ENCODE measurements at places on chromosomes 3 and 15. TPM values are rescaled to one million over a fixed set of nuclear protein-coding genes. Genes with fewer than 3 reads are reported as not detected.

The CYP1A2 gene
- not detected for total RNA-seq

The LTF gene
- total RNA-seq: not detected

The TMEM39A gene
- 34.3 TPM for total RNA-seq

The SENP7 gene
- total RNA-seq: 18.4 TPM

DNA sequence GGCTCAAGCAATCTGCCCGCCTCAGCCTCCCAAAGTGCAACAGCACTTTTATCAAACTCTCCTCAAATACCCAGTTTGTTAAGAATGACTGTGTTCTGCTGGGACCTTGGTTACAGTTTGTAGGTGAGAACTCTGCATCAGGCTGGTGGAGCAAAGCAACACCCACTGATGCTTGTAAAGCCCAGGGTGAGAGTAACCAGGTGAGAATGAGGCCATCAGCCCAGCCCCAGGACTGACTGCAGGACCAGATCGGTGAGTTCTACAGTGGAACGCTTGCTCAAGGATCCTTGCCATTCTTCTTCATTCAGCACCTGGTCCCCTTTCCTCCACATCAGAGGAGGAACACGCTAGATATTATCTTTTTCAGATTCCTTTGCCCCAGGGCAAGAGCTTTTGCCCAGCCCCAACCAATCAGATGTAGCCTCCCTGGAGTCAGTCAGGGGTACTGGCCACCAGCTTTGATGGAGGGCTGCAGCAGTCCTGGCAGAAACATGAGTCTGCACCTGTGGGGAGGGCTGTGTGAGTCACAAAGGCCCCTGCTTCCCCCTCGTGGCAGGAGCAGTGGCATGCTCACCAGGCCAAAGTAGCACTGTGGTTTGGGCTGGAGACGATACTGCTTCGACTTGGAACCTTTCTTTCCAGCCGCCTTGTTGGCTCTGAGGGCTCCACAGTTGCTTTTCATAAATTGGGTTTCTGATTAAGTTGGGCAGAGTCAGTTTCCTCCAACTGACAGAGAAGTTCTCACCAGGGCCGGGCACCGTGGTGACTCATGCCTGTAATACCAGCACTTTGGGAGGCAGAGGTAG, 3.5 kb upstream of the SHISA5 start:
- no peak overlapping the region for H3K4me3 ChIP-seq
- peak; percentile 84 for DNase-seq
- H3K4me1 ChIP-seq: peaks cover 42% of the 10 kb centered on the region
- H3K36me3 ChIP-seq: no peaks in the 10 kb centered on the region
- no peaks in the 10 kb centered on the region for H3K27me3 ChIP-seq
- peak overlapping the region; percentile 74 for H3K27ac ChIP-seq

- peak overlapping the region; percentile 88 for H3K27ac ChIP-seq
- peaks cover 95% of the 10 kb centered on the region for H3K4me1 ChIP-seq
- peaks cover 44% of the 10 kb centered on the region for H3K36me3 ChIP-seq
These were observed 40.1 kb downstream of the OXNAD1 start for GRCh38 chr3:16305111-16305541.

DNA sequence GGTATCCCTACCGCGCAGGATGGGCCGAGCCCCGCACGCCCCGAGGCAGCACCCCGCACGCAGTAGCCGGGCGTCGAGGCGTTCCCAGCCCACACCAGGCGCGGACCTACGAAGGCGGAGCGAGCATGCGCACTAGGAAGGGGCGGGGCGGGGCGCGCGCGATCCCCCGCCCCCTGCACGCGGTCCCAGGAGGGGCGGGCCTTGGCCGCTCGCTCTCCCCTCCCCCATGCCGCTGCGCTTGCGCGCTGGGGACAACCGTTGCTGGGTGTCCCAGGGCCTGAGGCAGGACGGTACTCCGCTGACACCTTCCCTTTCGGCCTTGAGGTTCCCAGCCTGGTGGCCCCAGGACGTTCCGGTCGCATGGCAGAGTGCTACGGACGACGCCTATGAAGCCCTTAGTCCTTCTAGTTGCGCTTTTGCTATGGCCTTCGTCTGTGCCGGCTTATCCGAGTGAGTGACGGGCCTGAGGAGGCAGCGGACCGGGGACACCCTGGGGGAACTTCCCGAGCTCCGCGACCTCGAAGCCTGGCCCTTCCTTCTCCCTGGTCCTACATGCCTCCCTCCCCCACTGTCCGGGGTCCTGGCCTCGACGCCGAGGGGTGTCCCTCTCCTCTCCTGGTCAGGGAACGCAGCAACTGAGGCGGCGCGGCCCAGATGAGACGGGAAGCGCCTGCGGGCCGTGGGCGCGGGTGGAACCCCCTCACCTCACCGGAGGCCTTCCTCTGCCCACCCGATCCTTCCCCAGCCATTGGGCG, at the start of gene SPESP1:
Gene SPESP1 (plus strand): TSS at position 258 of the 755 bp plus-strand sequence. CDS start 129 bp downstream, at position 387.
- DNase-seq: peak; percentile 60
- peak within 1 kb of the TSS; percentile 32 for H3K4me3 ChIP-seq
- H3K4me1 ChIP-seq: no peaks in the 10 kb centered on the region
- H3K36me3 ChIP-seq: no peaks in the 10 kb centered on the region
- H3K27me3 ChIP-seq: peaks cover 9% of the 10 kb centered on the region

GRCh38 chr15:93238641-93239040, 149.6 kb upstream of the RGMA start:
- no peak for DNase-seq
- H3K4me3 ChIP-seq: no peak overlapping the region
- no peaks in the 10 kb centered on the region for H3K36me3 ChIP-seq
- H3K27ac ChIP-seq: no peak overlapping the region

DNA sequence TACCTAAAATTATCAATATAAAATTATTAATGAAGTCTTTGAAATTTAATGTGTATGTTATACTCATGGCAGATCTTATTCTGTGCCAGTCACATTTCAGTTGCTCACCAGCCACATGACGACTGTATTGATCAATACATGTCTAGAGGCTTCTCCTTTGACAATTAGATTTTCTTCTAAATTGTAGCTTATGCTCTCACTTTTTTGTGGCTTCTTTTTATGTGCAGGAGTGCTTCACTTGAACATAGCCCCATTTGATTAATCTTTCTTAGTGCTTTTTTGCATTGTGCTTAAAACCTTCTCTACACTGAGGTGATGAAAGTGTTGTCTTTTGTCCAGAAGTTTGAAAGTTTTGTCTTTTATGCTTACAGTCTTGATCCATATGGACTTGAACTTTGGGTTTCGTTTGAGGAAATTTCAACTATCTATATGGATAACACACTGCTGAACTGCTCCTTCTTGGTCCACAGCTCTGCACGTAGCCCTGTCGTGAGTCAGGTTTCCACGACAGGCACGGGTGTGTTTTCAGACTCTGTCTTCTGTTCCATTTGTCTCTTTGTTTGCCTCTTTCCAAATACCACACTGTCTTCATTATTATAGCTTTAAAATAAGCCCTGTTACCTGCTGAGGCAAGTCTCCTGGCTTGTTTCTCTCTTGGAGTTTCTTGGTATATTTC, 393.9 kb upstream of the CFAP20DC start:
- peak overlapping the region; percentile 38 for H3K4me3 ChIP-seq
- peaks cover 44% of the 10 kb centered on the region for H3K4me1 ChIP-seq
- H3K27me3 ChIP-seq: peaks cover 1% of the 10 kb centered on the region

DNA sequence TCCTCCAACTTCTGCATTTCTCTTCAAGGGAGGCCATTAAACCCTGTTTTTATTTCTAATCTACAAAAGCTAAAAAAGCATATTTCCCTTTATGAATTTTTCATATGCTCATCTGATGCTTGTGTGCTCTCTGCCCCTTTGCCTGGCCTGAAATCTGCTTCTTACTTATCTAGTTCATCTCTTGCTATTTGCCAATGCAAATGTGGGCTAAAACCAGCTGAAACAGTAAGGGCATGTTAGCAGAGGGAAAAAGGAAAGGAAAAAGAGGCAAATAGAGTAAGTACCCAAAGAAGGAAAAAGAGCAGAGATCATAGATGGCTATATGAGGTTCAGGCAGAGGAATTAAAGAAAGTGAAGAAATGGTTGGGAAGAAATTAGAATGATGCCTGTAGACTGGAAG, 185.2 kb downstream of the CNTN4 start:
- no peak for DNase-seq
- no peaks in the 10 kb centered on the region for H3K4me1 ChIP-seq
- no peaks in the 10 kb centered on the region for H3K36me3 ChIP-seq
- no peak overlapping the region for H3K27ac ChIP-seq

DNA sequence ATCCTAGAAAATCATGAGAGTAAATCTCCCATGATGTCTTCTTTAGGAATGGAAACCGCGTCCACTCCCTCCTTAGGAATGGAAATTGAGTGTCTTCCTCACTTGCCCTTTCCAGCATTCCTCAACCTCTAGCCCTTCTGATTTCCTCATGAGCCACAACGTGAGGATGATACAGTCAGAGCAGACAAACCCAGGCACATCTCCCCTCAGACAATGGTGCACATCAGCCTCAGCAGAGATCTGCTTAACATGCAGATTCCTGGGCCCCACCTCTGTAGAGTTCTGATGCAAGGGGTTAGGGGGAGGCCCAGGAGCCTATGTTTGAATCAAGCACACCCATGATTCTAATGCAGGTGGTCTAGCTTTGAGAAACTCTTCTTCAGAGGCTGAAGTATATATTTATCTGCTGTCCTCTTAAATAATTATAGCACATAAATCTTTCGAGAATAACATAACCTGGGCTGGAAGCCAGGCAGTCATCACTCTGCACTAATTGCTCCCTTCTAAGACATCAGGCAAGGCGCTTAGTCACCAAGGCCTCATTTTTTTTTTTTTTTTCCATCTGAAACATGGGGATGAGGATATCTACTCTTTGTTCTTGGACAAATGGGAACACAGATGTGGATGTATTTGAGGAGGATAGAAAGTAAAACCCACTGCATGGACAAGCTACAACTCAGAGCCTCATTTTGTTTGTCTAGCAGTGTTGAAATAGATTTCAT, 81.7 kb downstream of the PRICKLE2 start:
- H3K27ac ChIP-seq: no peak overlapping the region
- H3K27me3 ChIP-seq: no peaks in the 10 kb centered on the region
- no peak for DNase-seq
- H3K36me3 ChIP-seq: no peaks in the 10 kb centered on the region
- no peak overlapping the region for H3K4me3 ChIP-seq

- H3K36me3 ChIP-seq: peaks cover 4% of the 10 kb centered on the region
- no peak overlapping the region for H3K27ac ChIP-seq
- H3K4me3 ChIP-seq: no peak overlapping the region
These were observed 46.1 kb upstream of the TNFSF10 start for GRCh38 chr3:172569128-172570008.

GRCh38 chr3:139357899-139358298, 14.1 kb downstream of the MRPS22 start:
- H3K4me3 ChIP-seq: no peak overlapping the region
- peak; percentile 24 for DNase-seq
- peak overlapping the region; percentile 35 for H3K27ac ChIP-seq
- no peaks in the 10 kb centered on the region for H3K27me3 ChIP-seq
- peaks cover 71% of the 10 kb centered on the region for H3K36me3 ChIP-seq
- peaks cover 35% of the 10 kb centered on the region for H3K4me1 ChIP-seq

- no peak overlapping the region for H3K27ac ChIP-seq
- peaks cover 14% of the 10 kb centered on the region for H3K4me1 ChIP-seq
- no peak for DNase-seq
- H3K27me3 ChIP-seq: peaks cover 51% of the 10 kb centered on the region
- H3K4me3 ChIP-seq: no peak overlapping the region
These were observed 1.9 kb upstream of the THBS1 start for GRCh38 chr15:39578851-39579486.

- DNase-seq: no peak
- H3K4me1 ChIP-seq: no peaks in the 10 kb centered on the region
- H3K36me3 ChIP-seq: peaks cover 85% of the 10 kb centered on the region
- H3K27ac ChIP-seq: no peak overlapping the region
These were observed 46.6 kb downstream of the CEP70 start for GRCh38 chr3:138547342-138547975.

- H3K27me3 ChIP-seq: no peaks in the 10 kb centered on the region
- peak overlapping the region; percentile 90 for H3K4me3 ChIP-seq
- H3K27ac ChIP-seq: peak overlapping the region; percentile 91
- H3K4me1 ChIP-seq: peaks cover 77% of the 10 kb centered on the region
These were observed 2.2 kb downstream of the USP3 start for GRCh38 chr15:63506537-63507035.

- H3K4me1 ChIP-seq: peaks cover 3% of the 10 kb centered on the region
- no peak overlapping the region for H3K27ac ChIP-seq
- no peaks in the 10 kb centered on the region for H3K36me3 ChIP-seq
- no peaks in the 10 kb centered on the region for H3K27me3 ChIP-seq
These were observed 141.0 kb upstream of the BNIP2 start for GRCh38 chr15:59830098-59830497.

DNA sequence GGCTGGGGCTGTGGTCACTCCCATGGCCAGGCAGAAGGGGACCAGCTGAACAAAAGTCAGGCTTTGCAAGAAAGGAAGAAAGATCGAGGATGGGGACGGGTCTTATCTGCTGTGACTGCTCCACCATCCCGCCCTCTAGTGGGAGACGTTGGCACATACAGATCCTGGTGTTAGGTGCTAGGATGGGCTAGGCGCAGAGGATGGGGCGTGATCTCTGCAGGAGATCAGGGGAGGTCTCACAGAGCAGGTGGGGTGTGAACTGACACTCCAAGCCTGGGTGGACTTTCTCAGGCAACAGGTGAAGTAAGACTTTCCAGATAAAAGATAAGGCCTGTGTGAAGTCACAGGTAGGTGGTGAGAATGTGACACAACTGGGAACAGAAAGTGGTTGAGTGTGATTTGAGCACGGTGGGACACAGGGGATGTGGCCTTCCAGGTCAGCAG, 141.9 kb upstream of the SMAD3 start:
- H3K36me3 ChIP-seq: peaks cover 1% of the 10 kb centered on the region
- peaks cover 6% of the 10 kb centered on the region for H3K4me1 ChIP-seq

GRCh38 chr3:61236556-61236955, 14.7 kb downstream of the FHIT start:
- no peaks in the 10 kb centered on the region for H3K36me3 ChIP-seq
- no peak overlapping the region for H3K27ac ChIP-seq
- no peaks in the 10 kb centered on the region for H3K27me3 ChIP-seq
- no peak overlapping the region for H3K4me3 ChIP-seq

- DNase-seq: no peak
- H3K36me3 ChIP-seq: no peaks in the 10 kb centered on the region
- no peak overlapping the region for H3K27ac ChIP-seq
- H3K27me3 ChIP-seq: peaks cover 2% of the 10 kb centered on the region
- H3K4me1 ChIP-seq: no peaks in the 10 kb centered on the region
- H3K4me3 ChIP-seq: no peak overlapping the region
These were observed 30.5 kb downstream of the GPR176 start for GRCh38 chr15:39889601-39890000.

DNA sequence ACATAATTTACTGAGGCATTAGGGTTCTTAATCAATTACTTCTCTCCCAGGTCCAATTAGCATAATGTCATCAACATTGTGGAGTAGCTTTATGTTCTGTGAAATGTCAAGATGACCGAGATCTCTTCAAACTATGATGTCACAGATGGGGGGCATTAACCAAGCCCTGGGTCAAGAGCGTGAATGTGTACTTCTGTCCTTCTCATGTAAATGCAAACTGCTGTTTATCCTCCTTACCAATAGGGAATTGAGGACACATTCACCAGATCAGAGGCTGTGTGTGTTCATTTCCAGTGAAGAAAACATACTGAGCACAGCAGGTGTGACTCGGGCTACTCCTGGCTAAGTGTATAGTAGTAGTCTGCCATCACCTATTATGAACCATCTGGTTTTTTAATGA, 177.9 kb downstream of the MINAR1 start:
- DNase-seq: no peak
- H3K27me3 ChIP-seq: peaks cover 3% of the 10 kb centered on the region
- no peak overlapping the region for H3K27ac ChIP-seq

- H3K27me3 ChIP-seq: no peaks in the 10 kb centered on the region
- no peak for DNase-seq
- H3K4me1 ChIP-seq: peaks cover 18% of the 10 kb centered on the region
- H3K27ac ChIP-seq: no peak overlapping the region
These were observed 128.8 kb downstream of the PLCL2 start for GRCh38 chr3:17013571-17013970.
